Kidney (tissue), 22 donors: ENCODE measurements at places on chromosomes 7 and 10. TPM values are rescaled to one million over a fixed set of nuclear protein-coding genes. Genes with fewer than 3 reads are reported as not detected.

Gene TRDMT1
- 11.0 TPM for total RNA-seq

Gene SFRP4
- total RNA-seq = 6.8 TPM

Gene PNLIPRP3
- total RNA-seq = not detected

Gene ADRA2A
- total RNA-seq = 7.8 TPM

Gene NEUROD6
- total RNA-seq = not detected

Gene HMX3
- total RNA-seq = not detected

Gene FOXP2
- total RNA-seq = 8.0 TPM

Gene SGCE
- total RNA-seq = 59.6 TPM

Gene OPALIN
- total RNA-seq = not detected

Gene EFCAB10
- total RNA-seq = 0.91 TPM

Gene WDFY4
- total RNA-seq = 13.3 TPM

Gene TPK1
- total RNA-seq = 15.5 TPM

Gene OR9A2
- not detected for total RNA-seq

Gene TSC22D4
- total RNA-seq = 61.5 TPM

Gene RP9
- 11.3 TPM for total RNA-seq

Gene CASTOR2
- total RNA-seq = 9.9 TPM

Gene LIPN
- 0.41 TPM for total RNA-seq

Gene ITIH5
- 13.1 TPM for total RNA-seq

Gene ZDHHC6
- 37.5 TPM for total RNA-seq

Gene LFNG
- total RNA-seq = 18.4 TPM

Gene UPK3BL2
- total RNA-seq = 21.6 TPM

Gene ATOH7
- 0.16 TPM for total RNA-seq

Gene PURB
- total RNA-seq = 25.3 TPM
